ENCODE measurements at places on chromosomes 4 and X.
A peak's percentile ranks its signal among the peaks of the same experiment; 100 is the strongest.

DNA sequence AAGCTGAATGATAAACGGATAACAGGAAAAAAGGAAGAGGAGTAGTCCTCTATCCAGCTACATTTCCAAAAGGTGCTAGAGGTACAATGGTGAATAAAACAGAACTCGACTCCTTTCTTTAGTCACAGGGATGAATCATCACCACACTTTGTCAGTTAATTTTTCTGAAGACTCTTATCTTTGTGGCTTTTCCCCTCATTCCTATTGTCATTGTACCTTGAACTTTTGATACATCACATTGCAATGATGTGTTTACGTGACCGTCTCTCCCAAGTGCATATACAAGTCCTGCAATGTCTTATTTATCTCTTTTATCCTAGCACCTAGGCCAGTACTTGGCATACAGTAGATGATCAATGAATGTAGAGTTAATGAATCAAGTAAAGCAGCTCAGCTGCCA, 134.7 kb downstream of the LHFPL1 start:
- DNase-seq = no peak

GRCh38 chr4:5500165-5500564, 208.2 kb downstream of the EVC2 start:
- no peak for DNase-seq

DNA sequence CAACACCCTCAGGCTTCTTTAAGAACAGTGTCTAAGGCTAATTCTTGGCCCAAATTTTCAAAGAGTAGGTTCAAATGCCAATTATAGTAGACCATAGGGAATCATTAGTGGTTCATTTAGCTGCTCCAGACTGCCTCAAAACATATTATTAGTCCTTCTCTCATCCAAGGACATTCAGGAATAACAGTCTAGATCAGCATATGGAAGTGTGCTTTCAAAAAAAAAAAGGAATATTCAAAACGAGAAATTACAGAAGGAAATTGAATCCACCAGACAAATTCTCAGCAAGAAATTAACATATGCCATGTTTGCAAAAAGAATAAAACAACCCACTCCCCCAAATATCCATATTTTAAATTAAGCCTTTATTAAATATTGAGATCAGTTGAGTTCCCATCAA, 293.1 kb downstream of the SMARCA1 start:
- DNase-seq = no peak

GRCh38 chr4:41526628-41527027, 11.3 kb upstream of the LIMCH1 start:
- DNase-seq = no peak

DNA sequence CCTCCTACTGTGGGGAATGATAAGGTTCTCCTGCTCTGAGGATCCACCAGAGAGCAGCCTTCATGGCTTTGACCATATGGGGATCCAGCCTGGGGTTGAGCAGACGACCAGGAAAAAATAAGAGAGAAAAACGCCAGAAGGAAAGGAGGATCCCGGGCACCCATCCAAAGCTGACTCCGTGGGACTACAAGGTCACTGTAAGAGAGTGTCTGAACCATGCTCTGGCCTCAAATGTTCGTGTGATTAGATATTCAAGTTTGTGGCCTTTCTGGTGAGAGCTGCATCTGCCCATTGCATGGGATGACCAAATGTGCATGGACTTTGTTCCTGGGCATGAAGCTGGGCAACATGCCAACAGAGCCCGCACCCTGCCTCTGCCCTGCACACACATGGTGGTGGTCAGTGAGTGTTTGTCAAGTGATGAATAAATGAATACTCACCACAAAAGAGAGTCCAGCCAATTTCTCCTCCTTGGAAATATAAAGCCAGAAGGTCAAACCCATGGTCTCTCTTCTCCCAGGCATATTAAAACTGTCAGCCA, 346.0 kb upstream of the GATB start:
- DNase-seq = no peak

DNA sequence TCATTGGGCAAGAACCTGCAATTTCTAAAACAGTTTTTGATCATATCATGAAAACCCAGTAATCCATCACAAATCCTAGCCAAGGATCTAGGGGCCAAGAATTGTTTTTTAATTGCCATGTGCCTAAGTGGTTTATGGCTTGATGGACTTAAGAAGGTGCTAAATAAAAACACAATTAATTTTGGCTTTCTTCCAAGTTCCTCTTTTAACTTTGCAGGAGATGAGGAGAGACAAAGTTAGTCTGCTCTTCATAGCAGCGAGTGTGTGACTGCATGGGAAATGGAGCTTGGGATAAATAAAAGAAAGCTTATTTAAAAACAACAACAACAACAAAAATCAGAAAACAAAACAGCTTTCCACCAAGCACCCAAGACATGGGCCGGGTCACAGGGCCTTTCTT, 41.4 kb downstream of the ARHGEF9 start:
- DNase-seq = peak; percentile 13

GRCh38 chr4:64584981-64585557, 175.8 kb upstream of the TECRL start:
- peak; percentile 73 for DNase-seq

DNA sequence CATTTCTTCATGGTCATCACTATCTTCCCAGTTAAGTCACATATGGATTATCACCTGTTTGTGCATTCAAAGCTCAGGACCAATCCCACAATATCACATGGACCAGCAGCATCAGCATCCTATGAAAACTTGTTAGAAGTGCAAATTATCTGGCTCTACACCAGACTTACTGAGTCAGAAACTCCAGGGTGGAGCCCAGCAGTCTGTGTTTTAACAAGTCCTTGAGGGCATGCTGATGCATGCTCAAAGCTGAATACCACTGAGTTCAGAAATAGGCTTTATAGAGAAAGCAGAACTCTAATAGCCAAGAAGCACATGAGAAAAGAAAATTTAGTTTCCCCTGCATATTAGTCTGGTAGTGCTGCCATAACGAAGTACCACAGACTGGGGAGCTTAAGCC, 62.4 kb upstream of the GABRQ start:
- no peak for DNase-seq

DNA sequence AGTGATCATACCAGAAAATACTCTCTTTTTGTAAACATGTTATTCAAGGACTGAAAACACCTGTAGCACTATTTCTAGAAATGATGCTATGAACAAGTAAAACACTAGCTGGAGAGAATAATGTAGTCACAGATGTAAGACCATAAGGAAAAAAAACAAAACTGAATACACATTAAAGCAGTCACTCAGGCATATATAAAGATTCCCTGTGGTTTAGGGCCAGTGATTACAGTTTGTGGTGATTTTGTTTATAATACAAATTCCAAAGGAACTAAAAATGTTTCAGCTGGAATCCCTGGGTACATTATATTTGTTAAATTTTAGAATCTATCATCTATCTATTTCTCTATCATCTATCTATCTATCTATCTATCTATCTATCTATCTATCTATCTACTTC, 777.8 kb upstream of the FRG1 start:
- DNase-seq = no peak

GRCh38 chrX:53224860-53225797, at the start of gene KDM5C:
TSS of gene KDM5C (minus strand) at chrX:53225207. CDS start at chrX:53224889, 318 bp downstream.
- DNase-seq = peak; percentile 85

- no peak for DNase-seq
Measured at GRCh38 chrX:16610121-16610621, 39.8 kb upstream of the S100G start.

GRCh38 chrX:19953145-19953544, 37.7 kb downstream of the BCLAF3 start:
- DNase-seq = no peak

GRCh38 chrX:149467920-149468319, 37.2 kb downstream of the IDS start:
- DNase-seq = no peak

GRCh38 chrX:55357236-55357635, 92.5 kb upstream of the PAGE3 start:
- no peak for DNase-seq

GRCh38 chrX:49309401-49309981, 6.0 kb downstream of the GAGE10 start:
- no peak for DNase-seq

DNA sequence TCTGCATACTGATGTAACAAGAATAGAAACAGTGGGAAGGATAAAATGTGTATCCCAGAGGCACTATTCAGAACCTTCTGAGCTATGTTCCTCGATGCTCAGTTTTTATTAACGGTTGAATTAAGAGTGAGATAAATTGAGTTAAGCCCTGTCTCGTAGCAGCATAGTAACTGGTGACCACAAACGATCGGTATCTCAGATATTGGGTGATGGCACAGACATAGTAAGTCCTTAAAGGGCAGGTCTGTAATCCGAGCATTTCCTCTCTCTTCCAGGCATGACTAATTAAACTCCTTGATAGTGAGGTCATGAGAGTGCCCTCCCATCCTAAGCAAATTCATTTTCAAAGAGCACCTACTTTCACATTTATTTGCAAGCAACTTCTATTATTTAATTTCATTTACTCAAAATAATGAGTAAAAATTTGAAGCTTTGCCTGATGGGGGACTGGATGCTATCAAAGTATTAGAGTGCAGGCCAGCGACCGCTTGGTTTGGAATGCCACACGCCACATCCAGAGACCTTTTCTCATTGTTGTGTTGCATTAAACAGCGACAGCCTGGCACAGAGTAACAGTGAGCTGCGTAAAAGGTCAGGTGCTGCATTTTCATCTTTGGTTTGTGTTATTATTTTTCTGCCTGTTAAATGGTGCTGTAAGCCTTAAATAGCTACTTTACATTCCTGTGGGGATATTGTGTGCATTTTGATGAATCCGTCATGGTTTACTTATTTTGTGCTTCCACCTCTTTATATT, 101.9 kb downstream of the PCDH7 start:
- DNase-seq = no peak

- DNase-seq = no peak
Measured at GRCh38 chr4:173883821-173884220, 353.8 kb upstream of the HAND2 start.

DNA sequence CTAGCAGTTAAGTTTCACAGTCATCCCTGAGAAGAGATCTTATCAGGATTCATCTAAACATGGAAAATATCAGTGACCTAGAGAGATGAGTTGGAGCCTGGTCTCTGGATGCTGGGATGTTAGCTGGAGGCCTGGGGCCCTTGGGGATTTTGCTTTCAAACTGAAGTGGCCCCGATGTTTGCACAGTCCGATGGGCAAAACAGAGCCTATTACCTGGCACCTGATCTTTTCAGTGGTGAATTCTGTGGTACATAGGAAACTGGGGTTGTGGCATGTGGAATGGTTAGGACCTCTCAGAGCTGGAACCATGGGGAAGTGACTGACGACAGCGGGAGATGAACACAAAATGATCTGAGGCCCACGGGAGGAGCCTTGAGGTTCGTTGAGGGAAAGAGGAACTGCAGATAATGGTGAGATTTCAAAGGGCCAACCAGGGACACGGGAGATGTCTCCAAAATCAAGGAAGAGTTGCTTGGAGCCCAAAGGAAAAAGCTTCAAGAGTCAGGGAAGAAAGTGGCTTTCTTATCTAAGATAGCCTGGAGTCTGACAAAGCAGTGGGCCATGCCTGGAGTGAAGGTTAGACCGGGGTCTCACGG, 17.8 kb upstream of the TENM3 start:
- no peak for DNase-seq

GRCh38 chr4:128287141-128287870, at the start of gene PGRMC2:
TSS of gene PGRMC2 (minus strand) at chr4:128287813. CDS start at chr4:128287790, 23 bp downstream.
- no peak for DNase-seq

DNA sequence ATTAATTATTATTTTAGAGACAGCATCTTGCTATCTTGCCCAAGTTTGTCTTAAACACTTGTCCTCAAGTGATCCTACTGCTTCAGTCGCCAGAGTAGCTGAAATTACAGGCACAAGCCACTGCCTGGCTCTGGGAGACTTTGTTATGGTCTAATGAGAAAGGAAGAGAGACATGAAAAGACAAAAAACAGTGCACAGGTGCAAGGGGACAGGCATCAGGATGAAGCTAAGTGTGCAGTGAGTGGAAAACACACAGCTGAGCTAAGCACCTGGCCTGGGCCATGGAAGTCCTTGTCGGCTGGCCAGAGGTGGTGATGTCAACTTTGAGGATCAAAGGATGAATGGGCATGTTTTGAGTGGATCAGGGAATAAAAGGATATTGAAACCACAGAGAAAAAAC, 102.7 kb downstream of the HS3ST1 start:
- no peak for DNase-seq

GRCh38 chr4:891747-892146, 40.4 kb downstream of the GAK start:
- DNase-seq = peak; percentile 16

DNA sequence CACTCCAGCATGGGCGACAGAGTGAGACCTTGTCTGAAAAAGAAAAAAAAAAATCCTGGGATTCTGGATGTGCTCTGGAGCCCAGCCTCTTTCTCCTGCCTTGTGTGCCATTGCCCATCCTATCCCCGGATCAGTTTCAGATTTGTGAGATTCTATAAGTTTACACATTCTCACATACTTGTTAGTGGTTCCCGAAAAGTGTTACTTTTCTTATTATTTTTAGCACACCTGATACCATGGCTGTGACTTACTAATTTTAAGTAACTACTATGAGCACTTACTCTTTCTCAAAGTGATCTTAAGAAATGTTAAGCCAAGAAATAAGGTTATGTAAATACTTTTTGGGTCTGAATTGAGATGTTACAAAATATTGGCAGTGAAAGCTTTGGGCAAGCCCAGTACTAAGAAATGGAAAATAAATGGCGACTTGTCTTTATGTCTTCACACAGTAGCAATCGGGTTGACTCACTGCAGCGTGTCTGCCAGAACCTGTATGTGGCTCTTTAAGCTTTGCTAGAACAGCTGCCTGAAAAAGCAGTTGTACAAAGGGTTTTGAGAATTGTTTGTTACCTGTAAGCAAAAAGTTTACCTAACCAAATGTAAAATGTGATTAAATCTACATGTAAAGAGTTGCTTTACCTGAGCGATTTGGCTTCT, 118.7 kb downstream of the KLHL8 start:
- DNase-seq = no peak

GRCh38 chr4:81136161-81136905, 78.7 kb downstream of the PRKG2 start:
- DNase-seq = no peak

- no peak for DNase-seq
Measured at GRCh38 chrX:151779258-151779657, 44.7 kb downstream of the CNGA2 start.

GRCh38 chr4:87076690-87077358, 142.0 kb downstream of the AFF1 start:
- no peak for DNase-seq

- no peak for DNase-seq
Measured at GRCh38 chrX:153336121-153336894, 2.4 kb downstream of the ZNF275 start.

- DNase-seq = no peak
Measured at GRCh38 chr4:80045786-80046185, 27.2 kb downstream of the ANTXR2 start.

DNA sequence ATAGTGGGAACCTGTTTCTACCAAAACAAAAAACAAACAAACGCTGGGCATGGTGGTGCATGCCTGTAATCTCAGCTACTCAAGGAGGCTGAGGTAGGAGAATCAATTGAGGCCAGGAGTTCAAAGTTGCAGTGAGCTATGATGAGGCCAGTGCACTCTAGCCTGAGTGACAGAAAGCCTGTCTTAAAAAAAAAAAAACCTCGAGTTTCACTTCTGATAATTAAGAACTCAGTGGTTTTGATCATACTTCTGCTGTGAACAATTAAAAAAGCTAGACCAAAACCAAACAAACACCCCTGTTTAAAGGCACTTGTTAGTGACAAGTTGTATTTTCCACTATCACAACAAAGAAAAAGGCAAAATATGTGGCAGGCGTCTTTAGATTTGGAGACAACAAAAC, 15.0 kb upstream of the UBE2D3 start:
- DNase-seq = no peak

- DNase-seq = no peak
Measured at GRCh38 chrX:107204068-107204605, 2.1 kb downstream of the NUP62CL start.

- no peak for DNase-seq
Measured at GRCh38 chr4:31114816-31115215, 394.6 kb downstream of the PCDH7 start.

GRCh38 chr4:82381661-82382296, 8.0 kb upstream of the HNRNPD start:
- DNase-seq = no peak

Measured in Kasumi-1 (cell line).